Central memory CD4-positive, alpha-beta T cell (primary cell): ENCODE measurements at places on chromosomes 6 and 20.

- no peak for DNase-seq
Measured at GRCh38 chr6:116111552-116112528, 11.2 kb downstream of the NT5DC1 start.

GRCh38 chr6:138455746-138456400, 43.4 kb downstream of the NHSL1 start:
- DNase-seq, result peak; percentile 74

GRCh38 chr6:27495386-27496135, 22.7 kb upstream of the ZNF184 start:
- DNase-seq, result no peak

GRCh38 chr6:38552121-38552520, 87.6 kb downstream of the BTBD9 start:
- DNase-seq, result no peak

- DNase-seq, result no peak
Measured at GRCh38 chr6:168225471-168225911, 94.1 kb downstream of the DACT2 start.

GRCh38 chr6:138101946-138102731, 5.1 kb downstream of the PERP start:
- no peak for DNase-seq

DNA sequence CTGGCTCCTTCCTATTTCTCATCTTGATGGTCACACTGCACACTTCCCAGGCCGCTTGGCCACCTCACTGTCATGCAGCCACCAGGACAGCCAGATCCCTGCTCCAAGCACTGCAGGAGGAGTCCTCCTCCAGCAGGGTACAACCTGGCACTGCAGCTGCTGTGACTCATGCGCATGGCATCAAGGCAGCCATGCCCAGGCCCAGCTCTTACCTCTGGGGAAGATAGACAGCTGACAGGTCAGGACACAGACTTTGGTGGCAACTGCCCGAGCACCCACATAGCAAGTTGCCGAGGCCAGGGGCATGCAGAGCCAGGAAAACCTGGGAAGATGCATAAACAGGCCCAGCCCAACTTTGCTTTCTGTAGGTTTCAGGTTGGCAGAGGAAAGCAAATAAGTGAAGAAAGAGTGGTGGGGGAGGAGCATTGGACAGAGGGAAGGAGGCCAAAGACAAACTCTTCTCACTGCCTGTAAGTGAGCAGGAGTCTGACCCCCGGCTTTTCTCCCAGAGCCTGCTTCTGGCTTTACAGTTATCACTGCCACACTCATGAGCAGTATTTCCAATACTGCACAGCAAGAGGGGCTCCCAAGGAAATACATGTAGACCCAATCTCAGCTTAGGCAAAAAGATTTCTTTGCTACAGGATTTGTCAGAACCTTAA, 38.8 kb downstream of the SLC22A3 start:
- no peak for DNase-seq

GRCh38 chr6:149545258-149545753, 537 bp downstream of the PPIL4 start:
- peak; percentile 82 for DNase-seq

DNA sequence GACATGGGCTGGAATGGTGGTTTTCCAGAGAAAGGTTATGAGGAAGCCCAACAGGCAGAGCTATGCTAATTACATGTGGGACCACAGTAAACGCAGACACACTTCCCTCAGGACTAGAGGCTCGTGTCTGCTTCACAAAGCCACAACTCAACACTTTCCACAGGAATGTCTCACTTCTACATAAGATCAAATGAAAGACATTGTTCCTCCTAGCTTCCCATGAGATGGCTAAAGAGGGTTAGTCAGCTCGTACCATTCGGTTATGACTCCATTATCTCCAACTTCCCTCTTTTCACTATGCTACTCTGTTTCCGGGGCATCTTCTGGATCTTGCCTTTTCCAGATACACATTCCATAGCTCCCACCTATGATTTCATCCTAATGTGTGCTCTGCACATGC, 29.1 kb upstream of the ZC3H12D start:
- DNase-seq, result no peak

GRCh38 chr6:28816909-28817807, 106.6 kb downstream of the TRIM27 start:
- DNase-seq, result no peak

GRCh38 chr20:57526885-57527460, 2.0 kb upstream of the CTCFL start:
- DNase-seq, result no peak

DNA sequence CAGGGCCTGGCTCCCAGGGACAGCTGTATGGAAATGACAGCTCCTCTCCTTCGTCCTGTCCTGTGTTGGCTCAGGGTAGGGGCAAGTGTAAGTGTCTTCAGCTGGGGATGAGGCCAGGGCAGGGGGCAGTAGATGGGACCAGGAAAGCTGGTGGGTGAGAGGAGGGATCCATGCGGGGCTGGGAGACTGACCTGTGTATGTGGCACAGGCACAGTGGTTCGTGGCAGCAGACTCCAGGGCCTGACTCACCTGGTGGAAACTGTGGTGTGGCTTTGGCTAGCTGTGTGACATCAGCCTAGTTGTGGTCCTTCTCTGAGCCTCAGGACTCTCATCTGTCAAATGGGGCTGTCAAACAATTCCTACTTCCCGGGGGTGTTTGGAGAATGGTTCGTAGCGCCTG, 13.7 kb upstream of the SCRT2 start:
- no peak for DNase-seq

- no peak for DNase-seq
Measured at GRCh38 chr6:140773276-140773675, 1359.4 kb upstream of the GJE1 start.

DNA sequence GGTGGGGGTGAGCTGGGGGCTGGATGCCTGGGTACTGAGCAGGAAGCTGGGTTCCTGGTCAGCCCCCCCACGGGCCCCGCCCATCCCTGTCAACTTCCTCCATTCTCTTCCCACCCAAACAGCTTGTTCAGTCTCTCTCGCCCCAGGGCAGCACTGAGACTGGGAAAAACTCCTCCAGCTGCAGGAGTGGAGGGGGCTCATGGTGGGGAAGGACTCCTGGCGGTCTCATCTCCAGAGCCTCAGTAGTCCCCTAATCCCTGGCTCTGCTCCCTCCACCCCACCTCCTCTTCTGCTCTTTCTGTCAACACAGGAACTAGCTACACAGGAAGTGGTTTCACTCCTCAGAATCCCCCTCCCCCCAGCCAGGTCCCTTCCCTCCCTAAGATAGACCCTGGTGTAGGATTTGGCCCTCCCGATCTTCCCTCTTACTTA, at the start of gene GPSM3:
TSS of gene GPSM3 (minus strand) at position 36 of the 432 bp plus-strand sequence. CDS start 130 bp downstream, outside the sequence.
- DNase-seq, result peak; percentile 68

DNA sequence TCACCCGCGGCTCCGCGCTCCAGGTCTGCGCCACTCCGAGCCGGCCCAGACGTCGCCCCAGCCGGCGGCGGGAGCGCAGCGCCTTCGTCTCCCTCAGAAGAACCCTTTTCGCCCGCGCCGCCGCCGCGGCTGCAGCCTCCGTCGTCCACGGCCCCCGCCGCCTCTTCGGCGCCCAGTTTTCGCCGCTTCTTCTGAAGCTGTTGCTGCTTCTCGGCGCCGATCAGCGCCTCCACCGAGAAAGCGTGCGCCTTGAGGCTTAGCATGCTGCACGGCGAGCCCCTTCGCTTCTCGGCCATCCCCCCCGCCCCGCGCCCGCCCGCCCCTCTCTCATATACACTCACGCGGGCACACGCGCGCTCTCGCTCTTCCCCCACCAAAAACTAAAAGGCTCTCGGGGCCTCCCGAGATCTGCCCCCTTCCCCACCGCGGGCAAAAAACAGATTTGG, 489 bp downstream of the TBX18 start:
- DNase-seq, result no peak

DNA sequence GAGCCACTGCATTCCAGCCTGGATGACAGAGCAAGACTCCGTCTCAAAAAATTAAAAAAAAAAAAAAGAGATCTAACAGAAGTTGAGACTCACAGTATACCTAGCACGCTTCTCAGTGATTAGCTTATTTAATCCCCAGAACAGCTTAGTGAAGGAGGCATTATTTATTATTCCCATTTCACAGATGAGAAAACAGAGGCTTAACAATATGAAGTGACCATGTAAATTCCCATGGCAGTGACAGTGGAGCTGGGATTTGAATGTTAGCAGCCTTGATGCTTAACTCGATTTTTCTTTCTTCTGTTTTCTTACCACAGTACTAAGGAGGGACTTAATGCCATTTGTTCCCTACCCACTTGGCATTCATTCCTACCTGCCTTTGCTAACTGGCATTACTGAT, 89.9 kb upstream of the ZNF217 start:
- DNase-seq, result no peak

- DNase-seq, result no peak
Measured at GRCh38 chr6:133254552-133255228, 13.5 kb downstream of the EYA4 start.

DNA sequence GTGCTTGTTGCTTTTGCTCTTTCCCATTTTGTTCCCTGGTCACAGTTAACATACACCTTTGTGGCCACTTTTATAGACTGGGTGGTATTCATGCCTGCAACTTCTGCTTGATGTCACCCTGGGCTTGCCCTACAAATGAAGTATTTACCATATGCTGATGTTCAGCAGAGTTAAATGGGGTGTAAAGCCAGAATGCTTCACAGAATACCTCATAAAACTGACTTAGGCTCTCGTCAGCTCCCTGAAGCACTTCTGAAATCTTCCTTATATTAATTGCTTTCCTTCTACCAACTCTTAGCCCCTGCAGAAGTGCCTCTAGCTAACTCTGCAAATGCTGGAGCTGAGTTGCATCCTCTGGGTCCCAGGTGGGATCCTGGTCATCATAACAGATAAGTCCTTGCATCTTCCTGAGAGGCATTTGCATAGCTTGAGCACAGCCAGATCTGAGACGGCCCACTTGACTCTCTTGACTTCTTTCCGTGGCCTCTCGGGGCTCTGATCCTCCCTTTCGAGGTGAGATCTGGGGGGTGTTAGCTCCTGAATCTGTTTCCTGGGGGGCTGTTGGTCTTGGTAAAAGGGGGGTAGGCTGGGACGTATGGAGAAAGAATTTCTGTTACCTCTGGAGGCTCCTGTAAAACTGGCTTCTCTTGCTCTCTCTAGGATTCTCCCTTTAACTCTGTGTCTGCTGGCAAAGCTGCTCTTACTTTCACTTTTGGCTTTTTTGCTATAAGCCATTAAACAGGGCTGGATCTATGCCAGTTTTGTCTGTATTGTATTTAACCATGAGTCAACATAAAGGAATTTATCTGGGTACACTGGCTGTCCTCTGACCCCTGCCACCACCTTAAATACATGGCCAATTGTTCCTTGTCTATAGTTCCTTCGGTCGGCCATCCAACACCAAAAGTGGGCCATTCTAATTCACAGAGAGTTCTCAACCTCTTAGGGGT, 223.0 kb upstream of the SYNCRIP start:
- no peak for DNase-seq

DNA sequence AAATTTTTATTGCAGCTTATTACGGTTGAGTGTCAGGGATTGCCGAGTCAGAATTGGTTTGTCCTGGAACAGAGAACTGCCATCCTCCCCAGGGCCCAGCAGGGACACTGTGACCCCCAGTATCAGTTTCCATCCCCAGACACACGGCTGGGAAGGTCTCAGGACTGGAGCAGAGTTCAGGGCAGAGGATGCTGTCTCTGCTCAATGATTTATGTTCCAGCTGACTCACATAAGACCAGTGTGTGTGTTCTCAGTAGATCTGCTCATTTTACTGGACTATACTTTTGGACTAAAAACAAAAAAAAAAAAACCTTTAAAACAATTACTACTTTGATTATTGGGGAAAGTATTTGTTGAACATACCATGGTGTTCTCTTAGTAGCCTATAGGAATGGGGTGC, 44.2 kb downstream of the FNDC1 start:
- DNase-seq, result no peak
